ENCODE measurements at places on chromosomes 4 and X. TPM values are rescaled to one million over a fixed set of nuclear protein-coding genes. Genes with fewer than 3 reads are reported as not detected.

The ADH5 gene
- 93.0 TPM for total RNA-seq

The DUSP9 gene
- not detected for total RNA-seq

DNA sequence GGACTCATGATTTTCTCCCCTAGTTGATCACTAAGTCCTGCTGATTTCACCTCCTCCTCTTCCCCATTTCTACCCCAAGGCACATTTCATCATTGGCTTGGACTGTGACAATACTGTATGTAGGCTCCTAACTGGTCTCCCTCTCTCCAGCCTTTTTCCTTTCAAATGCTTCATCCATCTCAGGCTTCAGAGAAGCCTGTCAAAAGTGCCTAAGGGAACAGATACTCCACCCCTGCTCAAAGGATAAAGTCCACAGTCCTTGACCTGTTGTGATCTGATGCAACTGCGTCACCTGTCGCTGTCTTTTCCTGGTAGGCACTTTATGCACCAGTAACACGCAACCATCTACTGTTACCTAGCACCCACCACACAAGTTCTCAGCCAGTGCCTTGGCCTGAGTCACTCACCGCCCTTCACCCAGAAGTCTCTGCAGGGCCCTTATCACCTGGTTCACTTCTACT is 12.8 kb downstream of the SCARB2 start:
- DNase-seq: no peak

DNA sequence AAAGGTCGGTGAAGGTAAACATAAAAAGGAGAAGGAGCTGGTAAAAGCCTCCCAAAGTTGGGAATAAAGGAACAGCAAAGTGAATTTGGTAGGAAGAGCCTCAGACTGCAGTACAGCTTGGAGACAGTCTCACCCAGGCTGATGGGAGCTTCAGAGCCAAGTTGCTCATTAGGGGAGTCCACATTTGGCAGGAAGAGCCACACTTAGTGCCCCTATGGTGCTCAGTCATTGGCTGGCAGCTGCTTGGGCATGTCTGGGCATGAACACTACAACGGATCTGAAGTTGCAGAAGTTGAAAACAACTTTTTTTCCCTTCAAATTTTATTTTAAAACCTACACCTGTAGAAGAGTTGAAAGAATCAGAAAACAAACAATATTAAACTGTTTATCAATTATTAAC is 2497.3 kb downstream of the ARAP2 start:
- DNase-seq: no peak

DNA sequence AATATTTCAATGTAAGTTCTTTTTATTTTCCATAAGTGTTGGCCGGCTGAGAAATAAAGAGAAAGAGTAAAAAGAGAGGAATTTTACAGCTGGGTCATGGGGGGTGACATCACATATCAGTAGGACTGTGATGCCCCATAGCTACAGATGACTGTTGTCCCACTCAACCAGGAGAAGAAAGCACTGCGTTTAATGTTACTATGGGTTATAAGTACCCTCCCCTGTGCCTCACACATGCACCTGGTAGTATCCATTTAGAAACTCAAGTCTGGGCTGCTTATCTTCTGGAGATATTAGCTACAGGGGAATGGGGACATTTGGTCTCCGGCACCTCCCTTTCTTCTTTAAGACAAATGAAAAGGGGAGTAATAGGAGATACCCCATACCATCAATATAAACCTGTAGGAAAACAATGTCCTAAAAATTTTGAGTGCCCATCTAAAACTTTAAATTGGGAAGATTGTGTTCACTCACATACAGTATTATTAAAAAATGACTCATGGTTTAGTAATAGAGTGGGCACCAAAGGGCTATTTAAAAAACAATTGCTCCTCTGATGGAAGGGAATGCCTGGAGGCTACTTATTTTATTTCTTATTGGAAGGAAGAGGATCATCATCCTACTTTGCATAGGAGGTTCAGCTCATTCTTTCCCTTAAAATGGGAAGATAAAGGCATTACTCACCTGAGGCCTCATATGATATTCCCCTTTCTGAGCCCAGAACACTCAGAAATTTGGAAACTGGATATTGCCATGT is 18.2 kb downstream of the UGT2B11 start:
- no peak for DNase-seq

- no peak for DNase-seq
Observed at GRCh38 chr4:93751411-93751810, 77.1 kb upstream of the ATOH1 start.

DNA sequence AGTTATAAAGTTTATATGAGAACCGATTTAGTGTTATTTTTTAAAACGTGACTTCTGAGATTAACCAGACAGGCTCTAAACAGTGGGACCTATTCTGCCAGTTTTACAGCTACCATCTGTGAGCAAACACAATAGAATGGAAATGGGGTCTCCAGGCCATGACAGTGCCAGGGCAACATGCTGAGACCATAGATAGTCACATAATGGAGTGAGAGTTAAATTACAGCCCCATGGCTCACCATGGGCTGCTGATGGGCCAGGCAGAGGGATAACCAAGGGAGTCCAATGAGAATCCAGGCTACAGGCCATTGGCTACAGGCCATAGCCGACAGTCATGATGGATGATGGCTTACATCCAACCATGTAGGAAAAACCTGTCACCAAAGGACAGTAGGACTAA is 183.5 kb upstream of the NDP start:
- no peak for DNase-seq

DNA sequence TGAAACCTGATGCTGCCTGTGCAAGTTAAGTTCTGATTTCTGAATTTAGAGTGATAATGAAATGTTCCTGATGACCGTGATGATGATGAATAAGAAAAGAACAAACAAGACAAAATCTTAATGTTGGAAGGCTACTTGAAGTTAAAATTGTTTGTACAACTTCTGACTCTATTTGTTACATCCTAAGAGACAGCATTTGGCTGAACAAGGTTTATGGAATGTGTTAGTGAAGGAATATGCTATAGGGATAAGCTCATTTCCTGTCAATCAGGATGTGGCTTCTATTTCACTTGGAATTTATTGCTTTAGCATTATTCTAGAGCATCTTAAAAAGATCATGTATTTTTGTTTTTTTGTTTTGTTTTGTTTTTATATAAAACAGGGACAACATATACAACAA is 267.5 kb downstream of the FAT4 start:
- DNase-seq: peak; percentile 5

The PHKA1 gene
- 3.7 TPM for total RNA-seq

DNA sequence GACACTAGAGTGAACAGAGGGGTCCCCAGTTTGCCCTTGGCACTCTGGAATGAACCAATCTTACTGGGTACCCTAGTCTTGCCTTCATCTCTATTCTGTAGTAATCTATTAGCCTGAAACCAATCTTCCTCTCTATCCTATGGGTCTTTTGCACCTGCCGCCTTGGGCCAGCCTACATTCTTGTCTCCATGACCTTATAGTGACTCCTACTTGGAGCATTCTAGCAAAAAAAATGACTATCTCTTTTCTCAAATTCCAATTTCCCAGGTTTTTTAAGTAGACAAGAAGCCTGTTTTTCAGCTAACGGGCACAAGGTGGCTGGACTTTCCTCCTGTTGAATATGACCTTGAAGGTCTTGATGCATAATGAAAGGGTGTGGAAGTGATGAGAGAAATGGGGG is 568.7 kb downstream of the TRAM1L1 start:
- DNase-seq: no peak

GRCh38 chr4:94588896-94589693 is 137.4 kb downstream of the PDLIM5 start:
- DNase-seq: no peak

GRCh38 chrX:20487227-20487626 is 220.5 kb upstream of the RPS6KA3 start:
- no peak for DNase-seq

The FTHL17 gene
- not detected for total RNA-seq

GRCh38 chrX:109378281-109378680 is 103.6 kb downstream of the GUCY2F start:
- no peak for DNase-seq

The FREM3 gene
- not detected for total RNA-seq

The GBA3 gene
- not detected for total RNA-seq

- no peak for DNase-seq
Observed at GRCh38 chr4:98626350-98626749, 32.1 kb downstream of the TSPAN5 start.

The FHIP1A gene
- total RNA-seq: 1.3 TPM

GRCh38 chr4:122377352-122377751 is 1.5 kb upstream of the ADAD1 start:
- no peak for DNase-seq

The SYTL4 gene
- total RNA-seq: 10.5 TPM

DNA sequence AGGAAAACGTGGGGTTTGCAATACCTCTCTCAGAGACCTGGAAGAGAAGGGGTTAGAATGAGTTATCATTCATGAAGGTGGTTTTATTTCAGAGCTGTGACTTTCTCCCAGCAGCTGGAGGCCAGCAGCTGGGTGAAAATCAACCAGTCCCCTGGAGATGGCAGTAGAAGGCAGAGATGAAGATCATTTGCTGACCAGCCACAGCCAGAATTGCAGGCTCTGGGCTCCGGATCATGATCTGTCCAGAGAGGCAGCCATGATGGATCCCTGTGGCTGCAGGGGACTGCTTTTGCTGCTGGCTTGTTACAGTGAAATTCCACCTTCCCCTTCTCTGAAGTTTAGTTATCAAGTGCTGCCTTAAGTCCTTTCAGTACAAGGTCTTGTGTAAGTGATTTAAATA is 46.9 kb upstream of the TAB3 start:
- no peak for DNase-seq

GRCh38 chr4:42558156-42558555 is 98.7 kb downstream of the ATP8A1 start:
- no peak for DNase-seq

The TDO2 gene
- not detected for total RNA-seq

- DNase-seq: no peak
Observed at GRCh38 chr4:89868999-89869589, 25.6 kb upstream of the MMRN1 start.

The TEX13B gene
- 0.47 TPM for total RNA-seq

DNA sequence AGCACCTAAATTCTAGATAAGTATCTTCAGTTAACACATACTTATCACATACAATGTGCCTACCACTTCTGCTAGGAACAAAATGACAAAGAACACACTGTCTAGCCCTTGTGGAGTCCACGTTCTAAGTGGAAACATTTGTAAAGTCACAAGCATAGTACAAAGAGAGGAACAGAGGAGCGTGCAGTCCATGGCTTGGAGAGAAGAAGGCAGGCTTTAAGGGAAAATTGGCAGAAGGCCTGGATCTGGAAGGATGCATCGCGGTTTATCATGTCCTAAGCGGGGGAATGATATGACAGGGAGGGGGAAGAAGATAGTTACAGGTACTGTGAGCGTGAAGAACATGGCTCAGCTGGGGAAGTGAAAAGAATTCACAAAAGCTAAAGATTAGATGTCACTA is 218.0 kb downstream of the PRDM5 start:
- no peak for DNase-seq

The PDE5A gene
- 3.4 TPM for total RNA-seq

DNA sequence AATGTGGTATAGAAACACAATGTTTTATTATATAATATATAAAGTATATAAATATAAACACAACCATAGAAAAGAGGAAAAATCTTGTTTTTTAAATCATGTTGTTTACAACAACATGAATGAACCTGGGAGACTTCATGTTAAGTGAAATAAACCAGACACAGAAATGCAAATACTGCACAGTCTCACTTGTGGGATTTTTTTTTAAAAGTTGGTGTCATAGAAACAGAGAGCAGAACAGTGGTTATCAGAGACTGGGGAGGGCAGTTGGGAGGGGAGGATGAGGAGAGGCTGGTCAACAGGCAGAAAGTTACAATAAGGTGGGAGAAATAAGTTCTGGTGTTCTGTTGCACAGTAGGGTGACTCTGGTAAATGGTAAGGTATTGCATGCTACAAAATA is 57.1 kb downstream of the FREM3 start:
- no peak for DNase-seq

The JAKMIP1 gene
- total RNA-seq: not detected

DNA sequence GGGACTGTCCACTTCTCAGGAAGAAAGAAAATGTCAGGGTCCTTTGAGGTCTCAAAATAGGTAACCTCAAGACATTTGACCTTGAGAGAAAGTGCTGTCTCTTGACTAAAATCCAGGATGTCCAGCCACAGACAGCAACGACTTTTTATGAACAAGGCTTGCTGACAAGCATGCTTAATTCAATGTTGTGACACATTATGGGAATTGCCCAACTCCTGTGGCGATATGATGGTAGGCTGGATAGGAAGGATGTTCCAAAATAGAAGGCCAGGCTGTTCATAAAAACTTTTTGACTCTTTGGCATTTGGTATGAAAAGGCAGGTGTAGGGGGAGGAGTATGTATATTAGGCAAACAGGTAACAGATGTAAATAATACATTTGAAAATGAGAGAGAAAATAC is 50.8 kb upstream of the EDNRA start:
- no peak for DNase-seq

DNA sequence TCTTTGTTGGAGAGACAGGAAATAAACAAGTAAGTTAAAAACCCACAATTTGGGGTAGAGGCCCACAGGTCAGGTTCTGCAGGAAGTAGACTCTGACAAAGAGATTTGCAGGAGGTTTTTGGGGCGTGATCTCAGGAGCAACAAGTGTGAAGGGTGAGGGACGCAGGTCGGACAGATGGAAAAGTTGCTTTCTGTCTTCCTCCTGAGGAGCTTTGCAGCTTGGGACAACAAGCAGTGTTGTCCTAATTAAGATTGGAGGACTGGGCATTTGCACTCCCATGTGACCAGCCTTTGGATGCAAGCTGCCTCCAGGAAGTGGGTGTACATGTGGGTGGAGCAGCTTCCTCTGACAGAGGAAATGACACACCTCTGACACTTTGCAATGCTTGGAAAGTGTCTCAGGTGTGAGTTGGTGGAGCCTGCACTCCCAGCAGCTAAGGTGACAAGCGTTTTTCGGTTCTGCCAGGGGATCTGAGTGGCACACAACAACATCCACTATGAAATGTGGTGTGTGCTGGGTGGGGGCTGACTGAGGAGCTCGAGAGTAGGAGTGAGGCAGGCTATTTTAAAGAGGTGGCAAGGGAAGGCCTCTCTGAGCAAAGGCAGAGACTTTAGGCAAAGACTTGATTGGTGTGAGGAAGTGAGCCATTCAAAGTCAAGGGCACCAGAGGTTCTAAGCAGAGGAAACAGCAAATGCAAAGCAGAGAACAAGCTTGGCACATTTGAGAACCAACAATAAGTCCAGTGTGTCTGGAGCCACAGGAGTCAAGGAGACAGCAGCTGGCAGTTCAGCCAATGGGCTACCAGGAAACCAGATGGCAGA is 339.8 kb upstream of the GATB start:
- no peak for DNase-seq

The DDIT4L gene
- total RNA-seq: 6.9 TPM
